Erythroblast (primary cell): ENCODE measurements at places on chromosomes 3 and 15.

- no peak for DNase-seq
Observed at GRCh38 chr3:149654188-149654601, 3.6 kb downstream of the WWTR1 start.

- peak; percentile 40 for DNase-seq
Observed at GRCh38 chr15:78879517-78880241, 7.0 kb downstream of the MORF4L1 start.

DNA sequence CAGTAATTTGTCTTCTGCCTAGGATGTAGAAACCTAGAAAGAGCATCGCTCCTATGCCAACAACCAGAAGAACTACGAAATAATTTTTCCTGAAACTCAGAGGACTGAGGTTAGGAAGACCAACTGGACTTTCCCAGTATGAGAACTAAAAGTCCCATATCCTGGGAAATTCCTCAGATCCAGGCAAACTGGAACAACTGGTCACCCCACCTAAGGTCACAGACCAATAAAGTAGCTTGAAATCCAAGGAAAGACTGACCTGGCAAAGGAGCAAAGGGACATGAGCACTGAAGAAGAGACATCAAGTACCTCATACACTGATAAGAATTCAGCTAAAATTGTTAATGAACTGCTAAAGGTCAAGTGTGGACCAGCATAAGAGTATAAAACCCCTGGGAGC is 6.6 kb downstream of the RPL39L start:
- no peak for DNase-seq

- no peak for DNase-seq
Observed at GRCh38 chr15:95620934-95621579, 709.4 kb upstream of the NR2F2 start.

DNA sequence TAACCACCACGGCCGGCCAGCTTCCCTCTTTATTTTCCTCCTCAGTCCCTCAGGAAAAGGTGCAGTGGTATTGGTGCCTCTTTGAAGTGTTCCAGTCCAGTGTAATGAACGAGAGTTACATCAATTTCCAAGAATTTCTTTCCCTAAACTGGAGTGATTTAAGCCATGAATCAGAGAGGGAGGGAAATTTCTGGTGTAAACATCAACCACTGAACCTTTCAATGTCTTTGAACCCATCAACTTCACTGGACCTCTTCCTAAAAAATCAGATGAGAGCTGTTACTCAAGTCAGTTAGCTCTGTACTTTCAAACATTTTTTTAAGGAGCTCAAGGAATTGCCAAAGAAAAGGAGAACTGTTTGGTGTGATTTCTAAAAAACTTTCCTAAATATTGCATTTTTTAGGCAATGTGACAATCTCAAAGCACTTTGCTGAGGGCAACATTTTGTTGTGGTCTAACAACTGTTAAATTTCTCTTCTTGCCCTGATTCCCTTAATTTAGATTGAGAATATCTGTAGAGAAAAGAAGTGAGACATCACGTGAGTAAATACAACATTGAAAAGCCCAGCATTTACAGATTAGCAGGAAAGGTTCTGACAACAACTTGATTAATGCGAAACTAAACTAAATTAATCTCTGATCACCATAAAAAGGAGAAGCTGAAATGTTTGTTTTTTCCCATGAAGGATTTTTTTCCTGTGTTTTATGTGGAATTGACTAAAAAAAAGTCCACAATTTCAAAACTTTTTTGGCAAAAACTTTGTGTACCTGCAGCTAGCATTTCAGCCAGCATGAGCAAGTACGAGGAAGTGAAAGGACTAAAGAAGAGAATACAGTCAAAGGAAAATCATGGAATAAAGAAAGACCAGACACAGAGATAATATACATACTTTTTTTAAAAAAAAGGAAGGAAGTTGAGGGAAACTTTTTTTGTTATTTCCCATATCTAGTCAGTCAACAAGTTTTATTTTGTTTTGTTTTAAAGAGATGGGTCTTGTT is 9.1 kb upstream of the DAZL start:
- DNase-seq: no peak

GRCh38 chr15:90149609-90150340 is 47.5 kb upstream of the IDH2 start:
- no peak for DNase-seq

DNA sequence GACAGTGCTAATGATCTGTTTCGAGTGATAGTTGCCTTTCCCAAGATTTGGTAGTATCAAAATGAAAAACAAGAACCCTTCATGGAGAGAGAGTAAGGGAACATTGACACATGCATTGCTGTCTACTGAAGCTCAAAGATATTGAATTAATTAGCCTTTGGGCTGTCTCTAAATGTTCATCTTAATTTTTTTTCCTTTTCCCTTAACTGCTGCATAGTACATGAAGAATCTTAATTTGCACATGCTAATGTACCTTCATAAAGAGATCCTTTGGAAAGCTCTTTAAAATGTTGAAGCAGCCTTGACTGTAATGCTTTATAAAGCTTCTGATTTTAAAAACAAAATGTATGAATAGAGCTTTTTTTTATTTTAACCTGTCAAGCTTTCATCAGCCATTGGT is 452.2 kb downstream of the TUSC7 start:
- no peak for DNase-seq
